HS-27A (cell line): ENCODE measurements at places on chromosomes 16 and 17.
A peak's percentile ranks its signal among the peaks of the same experiment; 100 is the strongest.

GRCh38 chr16:9034056-9034455, 57.4 kb upstream of the HAPSTR1 start:
- DNase-seq: no peak

DNA sequence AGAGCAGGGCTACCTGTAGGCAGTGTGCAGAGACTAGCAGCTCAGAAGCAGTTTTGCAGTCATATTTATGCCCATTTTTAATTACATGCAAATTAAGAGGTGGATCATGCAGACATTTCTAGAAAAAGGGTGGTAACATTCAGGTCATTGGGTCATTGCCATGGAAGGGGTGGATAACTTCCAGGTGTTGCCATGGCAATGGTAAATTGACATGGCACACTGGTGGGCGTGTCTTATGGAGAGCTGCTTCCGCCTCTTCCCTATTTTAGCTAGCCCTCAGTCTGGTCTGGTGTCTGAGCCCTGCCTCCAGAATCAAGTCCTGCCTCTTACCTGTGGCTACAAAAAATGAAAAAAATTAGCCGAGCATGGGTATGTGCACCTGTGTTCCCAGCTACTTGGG, 2.8 kb upstream of the DNAI2 start:
- no peak for DNase-seq

DNA sequence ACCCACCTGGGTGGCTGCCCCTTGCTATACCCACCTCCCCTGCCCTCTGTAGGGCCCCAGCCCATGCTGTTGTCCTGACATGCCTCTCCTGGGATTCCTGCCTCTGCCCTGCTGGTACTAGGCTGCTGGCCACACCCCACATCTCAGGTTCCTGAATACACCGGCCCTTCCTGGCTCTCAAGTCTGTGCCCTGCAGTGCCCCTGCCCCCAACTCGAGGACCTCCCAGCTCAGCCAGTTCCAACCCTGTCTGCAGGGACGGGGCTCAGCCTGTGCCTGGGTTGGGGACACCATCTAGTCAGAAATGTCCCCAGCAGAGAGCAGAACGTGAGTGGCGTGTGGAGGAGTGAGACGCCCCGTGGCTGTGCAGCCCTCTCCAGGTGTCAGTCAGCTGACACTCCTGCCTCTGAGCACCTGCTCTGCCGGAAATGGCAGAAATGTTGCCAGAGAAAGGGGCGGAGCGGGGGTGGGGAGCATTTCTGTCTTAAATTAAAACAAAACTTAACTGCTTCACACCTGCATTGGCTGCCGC, 28.7 kb downstream of the ACSF3 start:
- no peak for DNase-seq

GRCh38 chr16:4675864-4676786, 17.2 kb upstream of the NUDT16L1 start:
- DNase-seq: no peak

DNA sequence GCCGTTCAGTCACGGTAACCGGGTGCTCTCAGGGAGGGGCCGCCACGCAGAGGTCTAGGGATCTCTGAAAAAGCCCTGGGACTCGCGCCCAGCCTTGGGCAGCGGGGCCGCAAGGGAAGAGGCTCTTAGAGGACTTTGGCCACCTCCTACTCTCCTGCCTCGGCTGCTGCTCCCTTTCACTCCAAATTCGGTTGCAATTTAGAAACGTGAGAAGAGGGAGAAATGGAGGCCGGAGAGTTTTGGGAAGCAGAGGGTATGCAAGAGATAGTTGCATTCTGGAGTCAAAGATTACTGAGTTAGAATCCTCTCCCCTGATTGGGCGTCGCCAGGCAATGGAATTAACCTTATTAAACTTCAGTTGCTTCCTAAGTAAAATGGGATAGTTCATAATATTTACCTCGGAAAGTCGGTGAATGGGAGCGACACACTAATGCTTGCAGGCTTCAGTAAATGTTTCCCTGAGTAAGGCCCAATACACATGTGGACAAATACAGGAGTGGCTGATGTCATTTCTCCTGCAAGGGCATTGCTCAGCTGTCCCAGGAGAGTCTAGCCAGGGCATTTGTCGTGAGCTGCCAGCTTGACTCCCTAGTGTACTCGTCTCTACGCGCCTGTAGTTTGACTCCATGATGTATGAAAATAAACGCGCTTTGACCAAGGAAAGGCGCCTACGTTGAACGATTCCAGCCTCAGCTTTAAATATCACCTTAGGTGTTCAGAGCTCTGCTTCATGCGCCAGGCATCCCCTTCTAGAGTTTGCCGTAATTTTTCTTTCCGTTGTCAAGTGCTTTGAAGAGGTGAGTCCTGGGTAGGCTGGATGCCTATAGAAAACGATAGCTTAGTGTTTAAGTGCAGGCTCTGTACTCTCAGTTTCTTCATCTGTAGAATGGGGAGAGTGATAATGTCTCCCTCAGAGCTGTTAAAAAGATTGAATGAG, 667 bp downstream of the OGFOD1 start:
- DNase-seq: peak; percentile 17

DNA sequence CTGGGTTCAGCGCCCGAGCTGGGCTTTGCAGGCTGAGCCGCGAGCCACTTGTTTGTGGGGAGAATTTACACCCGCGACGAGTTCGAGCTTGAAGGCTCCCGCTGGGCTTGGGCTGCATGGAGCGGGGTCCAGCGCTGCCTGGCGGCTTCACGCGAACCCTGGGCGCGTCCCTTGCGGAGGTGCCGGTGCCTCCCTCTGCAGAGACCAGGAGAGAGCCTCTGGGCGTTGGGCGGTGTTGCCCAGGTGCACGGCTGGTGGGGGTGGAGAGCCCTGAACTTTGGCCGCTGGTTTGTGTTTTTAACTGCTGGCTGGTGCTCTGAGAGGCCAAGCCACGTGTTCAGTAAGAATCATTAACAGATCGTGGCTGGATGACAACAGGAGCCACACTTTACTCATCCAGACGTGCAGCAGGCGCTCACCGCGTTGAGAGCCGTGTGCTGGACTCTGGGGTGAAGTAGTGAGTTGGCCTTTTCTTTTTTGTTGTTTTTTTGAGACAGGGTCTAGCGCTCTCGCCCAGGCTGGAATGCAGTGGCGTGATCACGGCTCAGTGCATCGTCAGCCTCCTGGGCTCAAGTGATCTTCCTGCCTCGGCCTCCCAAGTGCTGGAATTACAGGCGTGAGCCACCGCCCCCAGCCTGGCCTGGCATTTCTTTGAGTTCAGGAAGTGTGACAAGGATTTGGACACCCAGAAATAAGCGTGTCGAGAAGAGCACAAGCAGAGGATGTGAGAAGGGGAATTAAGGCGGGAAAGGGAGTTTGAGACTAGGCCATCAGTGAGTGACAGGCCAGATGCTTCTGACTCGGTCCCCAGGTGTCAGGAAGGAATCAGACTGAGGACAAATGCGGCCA, 827 bp downstream of the CDK10 start:
- DNase-seq: no peak

- no peak for DNase-seq
Observed at GRCh38 chr17:79826204-79826680, 13.0 kb downstream of the CBX4 start.

DNA sequence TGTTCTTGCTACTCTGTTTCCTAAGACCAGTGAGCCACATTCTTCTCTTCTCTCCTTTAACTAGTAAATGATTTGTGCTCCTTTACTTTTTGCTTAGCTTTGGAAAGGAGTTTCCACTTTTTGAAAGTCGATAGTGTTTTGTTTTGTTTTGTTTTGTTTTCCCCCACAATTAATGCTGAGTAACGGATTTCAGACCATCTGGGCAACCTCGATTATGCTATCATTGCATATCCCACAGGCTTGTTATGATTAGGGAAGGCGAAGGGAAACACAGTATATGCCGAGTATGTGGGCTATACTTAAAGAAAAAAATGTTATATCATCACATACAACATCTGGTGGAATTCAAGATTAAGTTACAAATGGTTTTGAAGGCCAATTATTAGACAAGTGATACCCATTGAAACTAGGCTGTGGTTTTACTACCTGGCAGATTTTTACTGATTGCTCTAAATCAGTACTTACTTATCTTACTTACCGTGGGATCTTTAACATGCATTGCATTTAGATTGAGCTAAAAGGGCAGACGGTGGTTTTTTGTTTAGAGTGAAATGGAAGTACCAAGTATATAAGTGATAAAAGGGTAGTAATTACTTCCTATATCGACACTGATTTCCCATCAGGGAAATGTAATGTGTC, 361.3 kb upstream of the SOX9 start:
- DNase-seq: no peak

GRCh38 chr16:10015397-10015796, 166.8 kb downstream of the GRIN2A start:
- DNase-seq: no peak

GRCh38 chr16:89764711-89765201, 43.4 kb downstream of the ZNF276 start:
- no peak for DNase-seq

GRCh38 chr17:83028851-83029250, 50.6 kb upstream of the METRNL start:
- DNase-seq: no peak
